Fibroblast of the aortic adventitia (primary cell): ENCODE measurements at places on chromosomes 16 and 17. TPM values are rescaled to one million over a fixed set of nuclear protein-coding genes. Genes with fewer than 3 reads are reported as not detected.

Gene CCL15
- total RNA-seq = not detected in 2 replicates

Gene PERCC1
- total RNA-seq = not detected in 2 replicates

GRCh38 chr17:46135879-46136563, 57.2 kb downstream of the KANSL1 start:
- no peak for DNase-seq

- peak; percentile 0 for DNase-seq
These were observed 908.4 kb downstream of the KCNJ18 start for GRCh38 chr17:22600644-22601298.

DNA sequence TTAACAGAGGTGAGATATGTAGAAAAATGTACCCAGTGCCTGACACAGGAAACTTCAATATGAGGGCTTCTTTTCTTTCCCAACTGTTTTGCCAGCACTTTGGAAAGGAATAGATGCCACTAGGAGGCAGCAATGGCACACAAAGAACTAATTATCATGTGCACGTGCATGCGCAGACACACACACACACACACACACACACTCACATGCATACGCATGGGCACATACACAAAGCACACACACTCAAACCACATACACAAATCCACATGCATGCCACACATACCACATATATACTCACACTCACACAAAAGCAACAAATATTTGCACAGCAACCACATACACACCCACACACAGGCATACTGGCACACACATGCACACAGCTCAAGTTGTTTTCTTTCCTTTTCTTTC, 8.8 kb upstream of the CEP112 start:
- peak; percentile 82 for DNase-seq

DNA sequence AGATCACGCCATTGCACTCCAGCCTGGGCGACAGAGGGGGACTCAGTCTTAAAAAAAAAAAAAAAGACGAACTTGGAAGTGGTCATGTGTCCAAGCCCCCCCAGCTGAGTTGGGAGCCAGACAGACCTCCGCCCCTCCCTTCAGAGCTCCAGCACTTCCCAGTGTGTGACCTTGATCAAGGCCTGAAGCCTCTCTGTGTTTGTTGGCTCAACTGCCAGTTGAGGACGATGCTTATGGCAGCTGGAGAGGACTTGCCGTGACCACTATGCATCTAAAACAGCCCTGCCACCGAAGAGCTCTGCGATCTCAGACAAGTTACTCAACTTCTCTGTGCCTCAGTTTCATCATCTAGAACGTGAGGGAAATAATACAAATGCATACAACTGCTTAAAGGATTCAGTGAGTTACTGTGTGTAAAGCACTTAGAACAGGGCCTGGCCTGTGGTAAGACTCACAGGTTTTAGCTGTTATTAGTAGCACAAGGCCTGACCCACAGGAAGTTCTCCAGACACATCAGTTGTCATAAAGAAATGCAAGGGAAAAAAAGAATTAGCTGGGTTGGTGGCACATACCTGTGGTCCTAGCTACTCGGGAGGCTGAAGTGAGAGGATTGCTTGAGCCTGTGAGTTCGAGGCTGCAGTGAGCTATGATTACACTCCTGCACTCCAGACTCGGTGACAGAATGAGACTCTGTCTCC, 7.0 kb upstream of the IL27 start:
- DNase-seq = no peak

- peak; percentile 53 for DNase-seq
These were observed 28.8 kb downstream of the IGFBP4 start for GRCh38 chr17:40471846-40472732.

DNA sequence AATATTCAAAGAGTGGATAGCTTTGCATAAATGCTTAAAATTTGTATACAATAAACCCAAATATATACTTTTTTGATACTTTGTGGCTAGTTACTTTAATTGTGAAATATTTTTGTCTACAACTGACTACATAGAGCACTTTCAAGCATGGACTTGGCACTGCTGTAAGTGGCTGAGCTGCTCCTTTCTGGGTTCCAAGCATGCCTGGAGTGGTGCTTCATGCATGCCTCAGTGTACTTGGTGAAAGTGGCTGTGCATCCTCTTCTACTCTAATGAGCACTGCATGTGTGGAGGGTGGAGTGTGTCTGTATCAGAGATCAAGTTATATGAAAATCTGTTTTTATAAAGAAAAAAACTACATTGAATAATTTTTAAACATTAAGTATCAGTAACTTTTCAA, 94.1 kb downstream of the OMG start:
- peak; percentile 7 for DNase-seq
